ENCODE measurements at places on chromosomes 11 and 22.

DNA sequence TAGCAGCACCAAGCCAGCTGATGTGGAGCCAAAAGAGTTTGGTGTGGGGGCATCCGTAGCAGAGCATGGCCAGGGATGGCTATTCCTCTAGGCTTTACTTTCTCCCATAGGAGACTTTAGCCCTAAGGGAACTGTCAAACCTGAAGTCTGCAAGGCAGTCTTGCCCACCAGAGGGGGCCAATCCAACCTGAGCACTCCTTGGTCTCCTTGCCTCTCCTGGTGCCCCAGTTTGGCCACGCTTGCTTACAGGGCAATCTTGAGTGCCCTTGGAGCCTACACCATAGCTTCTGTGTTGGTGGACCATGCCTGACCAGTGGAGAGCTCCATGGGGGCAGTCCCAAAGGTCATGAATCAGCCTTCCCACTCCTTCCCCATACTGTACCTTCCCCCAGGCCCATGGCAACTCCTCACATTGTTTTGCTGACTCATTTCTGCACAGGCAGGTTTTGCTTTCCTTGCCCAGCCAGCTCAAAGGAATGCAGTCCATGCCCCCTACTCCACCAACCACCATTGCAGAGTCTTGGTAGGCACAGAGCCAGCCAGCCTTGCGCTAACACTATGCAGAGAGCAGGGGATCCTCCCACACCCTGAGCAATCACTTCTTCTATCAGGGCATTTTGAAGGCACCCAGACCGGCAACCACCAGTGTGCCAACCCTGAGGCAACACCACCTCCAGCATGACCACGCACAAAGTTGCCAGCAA lies 1421.2 kb upstream of the RAG2 start:
- DNase-seq, result peak; percentile 55

- no peak for DNase-seq
Measured at GRCh38 chr22:34804604-34805003, 261.4 kb upstream of the ISX start.

- no peak for DNase-seq
Measured at GRCh38 chr11:40642284-40642683, 817.2 kb downstream of the LRRC4C start.

- DNase-seq, result no peak
Measured at GRCh38 chr11:116059919-116060318, 555.7 kb upstream of the CADM1 start.

DNA sequence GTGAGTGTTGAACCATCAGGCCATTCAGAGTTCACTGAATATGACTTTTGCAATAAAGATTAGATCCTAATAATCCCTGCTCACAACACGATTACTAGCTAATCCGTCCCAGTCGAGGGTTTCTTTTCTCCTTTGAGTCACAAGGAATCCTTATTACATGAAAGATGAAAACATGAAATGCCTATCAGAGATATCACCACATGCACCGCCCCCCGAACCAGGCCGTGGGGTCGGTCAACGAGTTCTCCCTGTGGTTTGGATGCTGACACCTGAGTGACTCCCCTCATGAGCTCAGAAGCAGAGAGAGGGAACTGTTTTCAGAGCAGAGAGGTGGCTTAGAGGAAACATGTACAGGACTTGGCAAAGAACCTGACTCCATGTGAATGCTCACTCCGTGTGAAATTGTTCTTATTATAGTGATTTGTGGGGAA lies 263.3 kb downstream of the ETS1 start:
- no peak for DNase-seq

GRCh38 chr11:124978316-124978715 lies 24.3 kb downstream of the CCDC15 start:
- DNase-seq, result no peak

- no peak for DNase-seq
Measured at GRCh38 chr22:35749808-35750207, 32.1 kb downstream of the APOL5 start.

- DNase-seq, result no peak
Measured at GRCh38 chr11:58503361-58503856, 4.5 kb downstream of the OR5B21 start.

GRCh38 chr11:19428206-19429002 lies 187.7 kb upstream of the E2F8 start:
- no peak for DNase-seq

- DNase-seq, result peak; percentile 93
Measured at GRCh38 chr11:93686812-93687211, 25.3 kb downstream of the CEP295 start.

GRCh38 chr11:48003926-48004325 lies 23.6 kb downstream of the PTPRJ start:
- DNase-seq, result no peak

GRCh38 chr11:59040607-59041006 lies 45.5 kb upstream of the GLYATL1B start:
- no peak for DNase-seq

GRCh38 chr11:28176351-28176750 lies 68.2 kb downstream of the METTL15 start:
- no peak for DNase-seq

GRCh38 chr11:75996523-75997442 lies 181.8 kb downstream of the UVRAG start:
- DNase-seq, result no peak

DNA sequence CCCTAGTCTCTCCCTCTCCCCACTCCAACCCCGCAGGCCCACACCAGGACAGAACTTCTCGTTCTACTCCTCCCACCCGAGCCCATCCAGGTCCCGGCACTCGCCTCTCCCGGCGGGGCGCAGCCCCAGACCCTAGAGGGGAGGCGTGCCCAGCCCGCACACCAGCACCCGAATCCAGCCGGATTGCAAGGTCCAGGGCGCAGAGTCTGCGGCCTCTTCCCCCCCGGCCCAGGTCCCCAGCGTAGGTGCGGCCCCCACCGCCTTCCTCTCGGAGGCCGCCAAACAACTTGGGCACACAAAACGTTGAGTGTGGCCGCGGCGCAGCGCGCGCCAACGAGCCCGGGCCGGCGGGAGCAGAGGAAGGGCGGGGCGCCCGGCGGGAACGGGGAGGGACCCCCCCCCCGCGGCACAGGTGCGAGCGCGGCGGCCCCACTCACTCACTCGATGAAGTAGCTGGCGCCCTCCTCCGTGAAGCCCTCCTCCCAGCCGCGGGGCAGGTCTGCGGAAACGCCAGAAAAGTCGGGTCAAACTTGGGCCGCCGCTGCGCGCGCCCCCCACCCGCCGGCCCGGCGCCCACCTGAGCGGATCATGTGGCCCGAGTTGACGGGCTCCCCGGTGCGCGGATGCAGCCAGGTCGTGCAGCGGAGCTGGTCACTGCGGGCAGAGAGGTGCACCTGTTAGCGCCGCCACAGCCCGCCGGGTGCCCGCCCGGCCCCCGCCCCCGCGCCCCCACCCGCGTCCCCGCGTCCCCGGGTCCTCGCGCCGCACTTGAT lies 480 bp downstream of the PLEKHA7 start:
- no peak for DNase-seq

- DNase-seq, result no peak
Measured at GRCh38 chr11:133978794-133979193, 22.0 kb upstream of the IGSF9B start.

DNA sequence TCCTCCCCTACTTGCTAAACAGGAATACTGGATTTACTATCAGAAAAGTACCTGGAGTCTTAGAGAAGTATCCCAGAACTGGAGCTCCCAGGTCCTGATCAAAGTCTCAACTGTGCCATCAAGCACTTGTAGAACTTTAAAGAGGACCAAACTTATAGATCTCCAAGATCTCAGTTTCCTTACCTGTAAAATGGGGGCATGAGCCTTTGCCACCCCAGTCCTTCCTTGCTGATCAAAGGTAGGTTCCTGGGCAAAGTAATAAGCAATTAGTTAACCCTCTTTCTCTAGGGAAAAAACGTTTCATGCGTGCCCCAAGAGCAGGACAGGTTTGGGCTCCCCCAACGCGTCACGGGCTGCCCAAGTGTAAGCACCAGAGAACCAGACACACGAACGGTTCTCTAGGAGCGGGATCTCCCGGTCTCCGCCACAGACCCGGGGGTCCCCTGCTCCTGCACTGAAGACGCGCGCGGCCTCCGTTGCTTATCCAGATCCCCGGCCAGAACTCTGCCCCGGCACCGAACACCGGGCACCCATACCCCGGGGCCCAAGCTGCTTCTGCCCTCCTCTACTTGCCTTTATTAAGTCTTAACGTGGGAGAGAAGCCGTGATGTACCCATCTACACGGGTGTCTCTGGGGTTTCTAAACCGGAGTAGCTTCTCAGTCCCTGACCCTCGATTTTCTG lies 505 bp downstream of the ZNF214 start:
- no peak for DNase-seq

- peak; percentile 79 for DNase-seq
Measured at GRCh38 chr11:14029971-14030920, 67.7 kb downstream of the SPON1 start.

- no peak for DNase-seq
Measured at GRCh38 chr22:46418827-46419226, 83.3 kb downstream of the TRMU start.

GRCh38 chr11:76663912-76664440 lies 6.6 kb downstream of the LRRC32 start:
- DNase-seq, result no peak

Measured in fibroblast of pulmonary artery (primary cell).